Tibial nerve (tissue), 4 donors: ENCODE measurements at places on chromosomes 12 and 14. TPM values are rescaled to one million over a fixed set of nuclear protein-coding genes. Genes with fewer than 3 reads are reported as not detected.

ESPL1 gene
- not detected for total RNA-seq

SEL1L gene
- total RNA-seq = 38.2 TPM

DHRS2 gene
- total RNA-seq = not detected

HOTAIR gene
- total RNA-seq = not detected

CDH24 gene
- 11.1 TPM for total RNA-seq

NUDT4 gene
- total RNA-seq = 73.5 TPM

DNA sequence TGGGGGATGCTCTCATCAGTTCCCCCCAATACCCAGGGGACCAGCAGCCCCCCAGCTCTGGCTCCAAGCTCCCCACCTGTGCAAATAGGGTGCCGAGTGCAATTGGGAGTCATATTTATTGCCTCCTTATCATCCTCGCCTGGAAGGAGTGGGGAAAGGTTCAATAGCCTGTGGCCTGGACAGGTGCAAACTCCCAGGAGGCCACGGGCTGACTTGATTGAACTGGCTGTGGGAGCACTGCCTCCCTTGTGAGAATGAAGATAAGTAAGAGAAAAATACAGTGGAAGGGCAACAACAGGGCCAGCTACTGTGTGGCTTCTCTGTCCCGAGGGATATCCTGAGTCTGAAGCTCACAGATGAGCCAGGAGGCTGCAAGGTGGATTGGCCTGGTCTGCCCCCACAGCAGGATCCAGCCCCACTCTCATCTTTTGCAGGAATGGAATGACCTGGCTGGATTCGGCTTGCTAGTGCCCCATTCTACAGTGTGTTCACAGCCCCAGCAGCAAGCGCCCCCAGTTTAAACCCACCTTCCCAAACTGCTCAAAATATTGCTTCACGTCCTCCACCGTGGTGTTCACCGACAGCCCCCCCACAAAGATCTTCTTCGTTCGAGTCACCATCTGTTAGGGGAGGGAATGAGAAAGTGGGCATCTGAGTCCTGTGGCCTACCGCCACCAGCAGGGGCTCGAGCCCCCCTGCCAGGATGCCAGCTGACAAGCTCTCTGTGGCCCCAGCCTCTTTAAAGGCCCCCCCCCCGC is 6.3 kb downstream of the MSI1 start:
- H3K4me1 ChIP-seq = no peaks in the 10 kb centered on the region
- H3K36me3 ChIP-seq = no peaks in the 10 kb centered on the region
- DNase-seq = no peak

DNA sequence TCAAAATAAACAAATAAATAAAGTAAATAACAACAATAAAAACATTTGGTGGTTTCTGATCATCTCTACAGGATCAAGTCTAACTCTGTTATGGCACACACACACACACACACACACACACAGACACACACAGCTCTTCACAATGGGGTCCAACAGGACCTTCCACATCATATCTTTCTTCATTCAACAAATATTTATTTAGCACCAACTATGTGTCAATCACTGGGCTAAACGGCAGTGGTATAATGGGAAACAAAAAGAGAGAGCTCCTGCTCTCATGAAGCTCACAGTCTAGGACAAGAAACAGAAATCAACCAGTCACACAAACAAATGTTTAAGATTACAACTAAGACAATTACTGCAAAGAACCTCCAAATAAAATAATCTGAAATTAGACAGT is 9.3 kb downstream of the PPP1R13B start:
- H3K36me3 ChIP-seq = no peaks in the 10 kb centered on the region
- H3K27ac ChIP-seq = no peak overlapping the region
- H3K4me3 ChIP-seq = no peak overlapping the region
- H3K27me3 ChIP-seq = no peaks in the 10 kb centered on the region

DNA sequence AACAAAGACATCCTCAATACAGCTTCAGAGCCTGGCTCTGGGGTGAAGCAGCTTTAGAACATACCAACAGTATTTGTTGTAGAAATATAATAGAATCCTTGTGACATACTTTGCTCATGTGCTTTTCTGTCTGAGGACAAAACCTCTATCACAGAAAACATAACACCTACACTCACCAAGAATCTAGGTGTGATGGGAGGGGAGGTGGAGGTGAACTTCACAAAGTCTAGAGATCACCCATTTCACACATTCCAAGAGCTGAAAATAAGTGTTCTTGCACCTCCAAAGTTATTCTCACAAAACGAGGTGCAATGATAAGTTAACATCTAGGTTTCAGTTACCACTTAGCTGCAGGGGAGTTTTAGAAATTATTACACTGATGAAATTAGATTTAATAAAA is 32.7 kb upstream of the BTG1 start:
- no peak overlapping the region for H3K4me3 ChIP-seq
- H3K27ac ChIP-seq = no peak overlapping the region
- H3K4me1 ChIP-seq = no peaks in the 10 kb centered on the region
- DNase-seq = no peak

- H3K27ac ChIP-seq = peak overlapping the region; percentile 100
- H3K36me3 ChIP-seq = peaks cover 10% of the 10 kb centered on the region
- DNase-seq = no peak
- no peaks in the 10 kb centered on the region for H3K27me3 ChIP-seq
These were observed 7.6 kb downstream of the NR4A1 start for GRCh38 chr12:52058631-52059361.

DNA sequence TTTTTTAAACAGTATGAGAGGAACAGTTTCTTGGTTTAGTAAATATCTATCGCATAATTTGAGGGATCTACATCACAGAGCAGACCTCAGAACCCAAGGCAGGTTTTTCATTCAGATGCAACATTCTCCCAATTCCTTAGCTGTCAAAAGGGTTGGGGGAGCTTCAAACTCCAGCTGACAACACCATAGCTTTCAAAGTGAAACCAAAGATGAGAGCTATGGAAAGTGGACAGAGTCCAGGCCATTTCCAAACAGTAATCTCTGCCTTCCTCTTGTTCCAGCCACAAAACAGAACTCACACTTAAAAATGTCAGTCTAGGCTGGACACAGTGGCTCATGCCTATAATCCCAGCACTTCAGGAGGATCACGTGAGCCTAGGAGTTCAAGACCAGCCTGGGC is 87.8 kb downstream of the SPRING1 start:
- H3K27ac ChIP-seq = no peak overlapping the region
- no peaks in the 10 kb centered on the region for H3K36me3 ChIP-seq
- H3K27me3 ChIP-seq = no peaks in the 10 kb centered on the region
- no peaks in the 10 kb centered on the region for H3K4me1 ChIP-seq

GRCh38 chr12:71602761-71603577 is 60.7 kb downstream of the ZFC3H1 start:
- peak overlapping the region; percentile 30 for H3K27ac ChIP-seq
- H3K4me3 ChIP-seq = no peak overlapping the region
- H3K27me3 ChIP-seq = no peaks in the 10 kb centered on the region
- H3K4me1 ChIP-seq = no peaks in the 10 kb centered on the region
- no peak for DNase-seq

DNA sequence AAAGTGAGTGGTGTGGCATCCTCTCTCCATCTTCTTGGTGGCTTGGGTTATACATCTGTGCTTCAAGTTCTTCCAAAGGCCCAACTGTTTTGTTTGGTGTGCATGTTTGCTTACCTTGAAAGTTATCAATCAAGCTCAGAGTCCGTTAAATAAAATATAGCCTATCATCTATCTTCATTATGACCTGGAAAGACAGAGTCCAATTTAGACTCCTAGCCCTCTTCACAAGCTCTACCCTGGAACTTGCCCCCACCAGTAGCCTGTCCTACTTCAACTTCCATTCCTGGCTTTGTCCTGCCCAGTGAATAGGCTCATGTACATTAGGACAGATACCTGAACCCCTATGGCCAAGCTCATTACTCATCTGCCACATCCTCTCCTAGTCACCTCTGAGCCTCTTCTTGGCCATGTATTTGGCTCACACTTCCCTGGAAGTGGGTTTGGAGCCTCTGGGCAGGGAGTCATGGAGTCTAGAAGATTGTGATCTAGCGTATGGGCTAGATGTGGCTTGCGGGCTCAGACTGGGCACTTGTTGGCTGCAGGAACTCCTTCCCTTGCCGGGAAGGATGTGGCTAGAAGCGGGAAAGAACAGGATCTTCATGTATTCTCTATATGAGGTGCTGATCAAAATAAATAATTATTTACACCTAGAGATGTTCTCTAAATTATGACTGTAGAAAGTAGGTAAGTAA is 6.4 kb upstream of the SSTR1 start:
- H3K27ac ChIP-seq = no peak overlapping the region
- H3K36me3 ChIP-seq = no peaks in the 10 kb centered on the region
- H3K27me3 ChIP-seq = no peaks in the 10 kb centered on the region
- H3K4me3 ChIP-seq = no peak overlapping the region

GRCh38 chr14:76820700-76821099 is 5.5 kb upstream of the LRRC74A start:
- H3K36me3 ChIP-seq = no peaks in the 10 kb centered on the region
- H3K4me3 ChIP-seq = no peak overlapping the region
- no peaks in the 10 kb centered on the region for H3K27me3 ChIP-seq

DNA sequence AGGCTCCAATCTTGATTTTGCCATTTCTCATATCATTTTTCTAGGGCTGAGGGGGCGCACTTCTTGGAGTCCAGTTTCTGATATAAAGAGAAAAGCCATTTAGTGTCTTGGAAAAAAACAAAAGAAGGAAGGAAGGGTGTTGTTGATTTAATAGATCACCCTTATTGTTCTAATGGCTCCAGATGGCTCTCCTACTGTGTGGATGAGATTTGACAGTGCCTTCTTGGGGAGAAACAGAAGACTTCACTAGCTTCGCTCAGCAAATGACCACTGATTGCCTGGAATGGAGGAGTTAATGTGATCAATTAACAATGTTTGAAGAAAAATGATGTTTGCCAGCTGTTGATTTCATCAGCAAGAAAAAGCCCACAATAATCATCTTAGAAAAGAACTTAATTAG is 216.2 kb downstream of the APAF1 start:
- no peaks in the 10 kb centered on the region for H3K4me1 ChIP-seq
- DNase-seq = no peak
- no peak overlapping the region for H3K27ac ChIP-seq
- no peaks in the 10 kb centered on the region for H3K27me3 ChIP-seq

- H3K27me3 ChIP-seq = no peaks in the 10 kb centered on the region
- DNase-seq = no peak
- no peak overlapping the region for H3K4me3 ChIP-seq
- H3K36me3 ChIP-seq = no peaks in the 10 kb centered on the region
These were observed 89.6 kb downstream of the FBXW8 start for GRCh38 chr12:117000316-117000715.

DNA sequence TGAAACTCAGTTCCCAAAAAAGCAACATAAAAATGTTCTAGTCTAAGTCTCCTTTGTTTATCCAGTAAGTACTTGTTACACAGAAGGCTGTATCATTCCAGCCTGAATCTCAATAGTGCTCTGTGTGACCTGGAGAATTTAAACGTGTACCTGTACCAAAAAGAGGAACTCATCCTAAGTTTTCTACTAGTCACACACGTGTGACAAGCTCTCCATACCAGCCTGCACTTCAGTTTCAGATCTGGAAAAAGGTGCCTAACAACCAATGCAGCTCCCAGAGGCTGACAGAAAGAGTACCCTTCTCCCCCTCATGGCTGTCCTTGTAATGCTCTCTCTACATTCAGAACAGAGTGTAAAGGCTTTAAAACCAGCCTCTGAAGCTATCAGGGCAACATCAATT is 27.4 kb downstream of the PPM1H start:
- no peak overlapping the region for H3K27ac ChIP-seq
- DNase-seq = no peak
- no peak overlapping the region for H3K4me3 ChIP-seq
- H3K4me1 ChIP-seq = no peaks in the 10 kb centered on the region
- no peaks in the 10 kb centered on the region for H3K27me3 ChIP-seq

- no peak overlapping the region for H3K27ac ChIP-seq
- H3K36me3 ChIP-seq = no peaks in the 10 kb centered on the region
- DNase-seq = no peak
- no peak overlapping the region for H3K4me3 ChIP-seq
These were observed 269.4 kb upstream of the ALG10 start for GRCh38 chr12:33752854-33753253.

- no peaks in the 10 kb centered on the region for H3K4me1 ChIP-seq
- H3K27ac ChIP-seq = no peak overlapping the region
- H3K27me3 ChIP-seq = no peaks in the 10 kb centered on the region
- H3K36me3 ChIP-seq = no peaks in the 10 kb centered on the region
These were observed 31.3 kb upstream of the CHFR start for GRCh38 chr12:132918680-132919079.

GRCh38 chr14:35068238-35069012 is 22.4 kb downstream of the FAM177A1 start:
- no peak for DNase-seq
- no peaks in the 10 kb centered on the region for H3K4me1 ChIP-seq

GRCh38 chr12:80498059-80498728 is 54.2 kb downstream of the PTPRQ start:
- no peak overlapping the region for H3K4me3 ChIP-seq
- H3K4me1 ChIP-seq = no peaks in the 10 kb centered on the region
- DNase-seq = no peak
- H3K36me3 ChIP-seq = no peaks in the 10 kb centered on the region

DNA sequence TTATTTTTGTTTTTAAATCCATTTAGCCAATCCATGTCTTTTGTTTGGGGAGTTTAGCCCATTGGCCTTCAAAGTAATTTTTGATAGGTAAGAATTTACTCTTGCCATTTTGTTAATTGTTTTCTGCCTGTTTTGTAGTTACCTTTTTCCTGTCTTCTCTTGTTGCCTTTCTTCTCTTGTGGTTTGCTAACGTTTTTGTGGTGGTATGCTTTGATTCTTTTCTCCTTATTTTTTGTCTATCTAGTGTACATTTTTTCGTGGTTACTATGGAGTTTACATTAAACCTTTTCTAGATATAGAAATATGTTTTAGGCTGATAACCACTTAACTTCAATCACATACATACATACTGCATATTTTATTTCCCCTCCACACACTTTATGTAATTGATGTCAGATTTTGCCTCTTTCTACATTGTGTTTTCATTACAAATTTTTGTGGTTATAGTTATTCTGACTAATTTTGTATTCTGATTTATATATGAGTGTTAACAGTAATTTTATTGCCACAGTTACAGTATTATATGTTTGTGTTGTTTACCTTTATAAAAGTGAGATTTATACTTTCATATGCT is 19.2 kb upstream of the PPP1R12A start:
- no peaks in the 10 kb centered on the region for H3K27me3 ChIP-seq
- no peak overlapping the region for H3K27ac ChIP-seq
- H3K4me1 ChIP-seq = no peaks in the 10 kb centered on the region
- H3K36me3 ChIP-seq = no peaks in the 10 kb centered on the region
- no peak overlapping the region for H3K4me3 ChIP-seq

DNA sequence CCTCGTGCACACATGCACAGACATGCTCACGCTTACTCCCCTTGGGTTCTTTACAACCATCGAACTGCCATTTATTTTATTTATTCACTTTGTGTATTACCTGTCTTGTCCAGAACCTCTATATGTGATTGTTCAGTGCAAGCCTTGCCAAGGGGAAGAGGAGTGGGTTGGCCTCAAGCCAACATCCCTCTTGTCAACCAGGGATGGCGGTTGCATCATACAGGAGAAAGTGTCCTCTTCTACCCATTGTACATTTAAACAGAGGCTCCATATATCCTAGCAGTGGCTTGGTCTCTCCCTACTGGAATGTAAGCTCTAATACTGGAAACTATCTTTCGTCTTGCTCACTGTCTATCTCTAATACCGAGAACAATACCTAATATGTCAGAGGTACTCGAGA is 108.4 kb downstream of the C12orf42 start:
- H3K27ac ChIP-seq = no peak overlapping the region
- H3K36me3 ChIP-seq = no peaks in the 10 kb centered on the region
- no peak overlapping the region for H3K4me3 ChIP-seq
- DNase-seq = no peak
